LNCaP clone FGC (cell line): ENCODE measurements at places on chromosomes 2 and 18.

- DNase-seq, result no peak
Observed at GRCh38 chr2:49367003-49367402, 212.7 kb upstream of the FSHR start.

GRCh38 chr2:227125506-227125905 lies 38.5 kb downstream of the COL4A4 start:
- DNase-seq, result no peak

GRCh38 chr2:101251844-101252407 lies 760 bp upstream of the CNOT11 start:
- DNase-seq, result peak; percentile 59

DNA sequence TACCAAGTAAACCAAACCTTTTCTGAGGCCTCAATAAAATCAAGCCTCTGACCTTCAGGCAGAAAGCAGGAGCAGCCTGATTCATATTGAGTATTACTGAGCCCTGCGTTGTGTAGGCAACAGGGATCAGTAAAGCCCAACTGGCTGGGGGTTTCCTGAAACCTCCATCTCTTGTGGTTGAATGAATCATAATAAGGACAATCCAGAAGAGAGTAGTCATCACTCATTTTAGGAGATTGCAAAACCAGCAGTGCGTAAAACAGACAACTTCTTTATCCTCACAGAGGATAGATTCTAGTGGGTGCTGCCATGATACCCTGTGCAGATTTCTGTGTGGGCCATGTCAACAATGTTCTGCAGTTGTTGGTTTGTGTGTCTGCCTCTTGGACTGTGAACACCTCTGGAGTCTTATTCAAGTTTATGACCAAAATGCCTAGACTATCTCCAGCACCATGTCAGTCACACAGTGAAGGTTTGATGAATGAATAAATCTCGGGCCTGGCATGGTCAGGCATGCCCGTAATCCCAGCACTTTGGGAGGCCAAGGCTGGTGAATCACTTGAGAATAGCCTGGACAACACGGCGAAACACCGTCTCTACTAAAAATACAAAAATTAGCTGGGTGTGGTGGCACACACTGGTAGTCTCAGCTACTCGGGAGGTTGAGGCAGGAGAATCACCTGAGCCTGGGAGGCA lies 51.8 kb upstream of the RAB27B start:
- no peak for DNase-seq

GRCh38 chr2:206555721-206556120 lies 86.6 kb upstream of the FAM237A start:
- no peak for DNase-seq

DNA sequence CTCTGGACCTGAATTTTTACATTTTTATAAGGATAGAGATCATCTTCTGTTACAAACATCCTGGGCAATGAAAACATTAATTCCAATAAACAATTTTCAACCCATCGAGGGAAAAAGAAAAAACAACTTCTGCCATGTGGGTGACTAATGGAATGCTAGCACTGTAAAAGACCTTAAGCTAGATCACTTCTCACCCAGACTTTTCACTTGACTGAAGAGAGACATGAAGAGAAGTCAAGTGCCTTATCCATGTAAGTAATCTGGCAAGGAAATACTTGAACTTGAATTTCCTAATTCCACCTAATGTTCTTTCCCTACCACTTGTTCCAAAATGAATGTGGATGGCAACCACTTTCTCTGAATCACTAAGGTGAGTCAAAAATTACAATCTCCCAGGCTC lies 98.3 kb upstream of the ACVR1C start:
- DNase-seq, result no peak

DNA sequence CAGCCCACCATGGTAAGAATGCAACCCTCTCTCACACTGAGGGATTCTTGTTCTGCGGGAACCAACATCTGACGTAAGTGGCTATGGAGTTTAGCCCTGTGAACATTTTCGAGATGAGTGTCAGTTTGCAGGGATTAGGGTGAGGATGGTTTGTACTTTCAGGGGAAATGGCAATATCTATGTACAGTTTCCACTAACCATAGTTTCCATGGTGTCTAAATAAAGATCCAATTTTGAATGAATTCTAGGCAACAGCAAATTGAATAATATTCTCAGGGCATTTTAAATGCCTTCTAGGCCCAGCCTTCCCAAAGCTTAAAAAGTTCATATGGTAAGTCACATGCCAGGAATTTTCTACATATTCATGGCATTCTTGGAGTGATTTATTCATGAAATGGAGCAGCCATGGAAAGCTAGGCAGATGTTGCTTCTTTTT lies 105.4 kb upstream of the MMADHC start:
- no peak for DNase-seq

DNA sequence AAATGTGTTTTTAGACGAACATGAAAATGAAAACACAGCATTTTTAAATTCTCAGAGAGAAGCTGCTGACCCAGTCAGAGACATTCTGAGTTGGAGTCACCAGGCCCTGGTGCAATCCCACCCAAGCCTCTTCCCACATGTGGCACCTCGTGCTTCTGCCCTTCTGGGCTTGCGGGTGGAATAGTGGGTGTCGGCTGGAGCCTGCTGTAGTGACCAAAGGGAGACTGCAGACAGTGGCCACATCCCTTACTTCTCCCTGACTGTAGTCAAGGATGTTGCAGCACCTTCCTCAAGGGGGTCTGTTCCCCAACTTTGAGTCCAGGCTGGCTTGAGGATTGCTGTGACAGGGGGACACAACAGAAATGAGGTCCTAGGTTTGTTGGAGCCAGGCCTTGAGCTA lies 104.4 kb upstream of the GLI2 start:
- DNase-seq, result no peak

DNA sequence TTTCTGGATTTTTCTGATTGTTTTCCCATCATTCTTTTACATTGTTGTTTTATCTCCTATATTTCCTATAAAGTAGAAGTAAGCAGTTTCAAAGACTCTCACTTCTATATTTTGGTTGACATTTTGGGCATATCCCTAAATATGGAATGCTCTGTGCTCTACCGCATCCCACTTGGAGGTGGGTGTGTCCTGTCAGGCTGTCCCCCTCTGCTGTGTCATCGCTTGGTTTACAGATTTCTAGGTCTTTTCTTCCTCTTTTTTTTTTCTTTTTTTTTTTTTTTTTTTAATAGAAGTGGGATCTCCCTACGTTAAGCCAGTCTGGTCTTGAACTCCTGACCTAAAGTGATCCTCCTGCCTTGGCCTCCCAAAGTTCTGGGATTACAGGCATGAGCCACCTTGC lies 13.3 kb downstream of the DGKD start:
- no peak for DNase-seq

- DNase-seq, result no peak
Observed at GRCh38 chr2:38751596-38752410, 642 bp upstream of the SRSF7 start.

DNA sequence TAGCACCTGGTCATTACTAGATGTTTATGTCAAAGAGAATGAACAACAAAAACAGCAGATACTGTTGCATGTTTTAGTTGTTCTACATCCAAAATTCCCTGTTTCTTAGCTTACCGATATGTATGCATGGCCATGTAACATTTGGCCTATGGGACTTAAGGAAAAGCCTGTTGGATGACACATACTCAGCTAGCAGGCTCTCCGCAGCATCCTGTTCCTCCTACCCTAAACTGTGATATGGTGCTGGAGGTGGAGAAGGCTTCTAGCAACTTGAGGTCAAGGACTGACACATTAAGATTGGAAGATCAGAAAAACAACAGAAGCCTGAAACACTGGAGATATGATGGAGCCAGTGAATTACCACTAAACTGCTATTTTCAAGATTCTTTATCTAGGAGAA lies 537.8 kb downstream of the LRRTM4 start:
- no peak for DNase-seq

GRCh38 chr2:237866101-237866621 lies 6.7 kb downstream of the RAMP1 start:
- no peak for DNase-seq

DNA sequence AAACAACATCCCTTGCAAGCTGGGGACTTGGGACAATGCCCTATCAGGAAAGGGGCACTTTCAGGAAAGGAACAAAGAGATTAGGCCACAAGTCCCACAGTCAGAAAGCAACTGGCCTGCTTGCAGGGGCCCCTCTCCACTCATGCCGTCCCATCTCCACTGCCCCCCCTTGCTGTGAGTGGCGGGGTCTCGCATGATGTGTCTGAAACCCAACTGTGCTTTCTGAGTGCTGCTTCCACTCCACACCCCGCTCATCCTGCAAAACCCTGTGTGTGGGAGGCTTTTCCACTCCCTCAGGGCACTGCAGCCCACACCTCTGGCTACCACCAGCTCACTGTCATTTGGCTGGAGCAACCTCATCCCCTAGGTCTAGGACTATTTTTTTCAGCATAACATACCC lies 7.9 kb downstream of the HS6ST1 start:
- no peak for DNase-seq

DNA sequence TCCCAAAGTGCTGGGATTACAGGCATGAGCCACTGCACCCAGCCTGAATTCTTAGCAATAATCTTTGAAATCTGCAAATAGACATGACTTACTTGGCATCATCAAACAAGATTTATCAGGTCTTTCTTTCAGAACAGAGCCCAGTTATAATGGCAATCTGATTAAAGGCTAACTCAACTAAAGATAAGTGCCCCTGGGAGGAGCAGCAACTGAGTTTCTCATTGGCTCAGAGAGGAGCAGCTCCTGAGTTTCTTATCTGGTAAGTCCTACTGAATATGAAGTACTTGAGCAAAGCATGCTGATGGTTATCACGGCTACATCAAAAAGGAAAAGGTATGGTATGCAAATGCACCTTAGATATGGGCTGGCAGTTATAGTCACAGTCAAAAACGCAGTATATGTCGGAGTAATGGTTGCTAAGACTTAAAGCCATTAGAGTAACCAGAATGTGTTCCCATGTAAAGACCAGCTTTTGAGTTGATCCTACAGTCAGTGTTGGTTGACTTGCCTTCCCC lies 15.0 kb upstream of the AP1S3 start:
- no peak for DNase-seq

GRCh38 chr18:67577386-67577785 lies 60.9 kb upstream of the DSEL start:
- DNase-seq, result no peak

DNA sequence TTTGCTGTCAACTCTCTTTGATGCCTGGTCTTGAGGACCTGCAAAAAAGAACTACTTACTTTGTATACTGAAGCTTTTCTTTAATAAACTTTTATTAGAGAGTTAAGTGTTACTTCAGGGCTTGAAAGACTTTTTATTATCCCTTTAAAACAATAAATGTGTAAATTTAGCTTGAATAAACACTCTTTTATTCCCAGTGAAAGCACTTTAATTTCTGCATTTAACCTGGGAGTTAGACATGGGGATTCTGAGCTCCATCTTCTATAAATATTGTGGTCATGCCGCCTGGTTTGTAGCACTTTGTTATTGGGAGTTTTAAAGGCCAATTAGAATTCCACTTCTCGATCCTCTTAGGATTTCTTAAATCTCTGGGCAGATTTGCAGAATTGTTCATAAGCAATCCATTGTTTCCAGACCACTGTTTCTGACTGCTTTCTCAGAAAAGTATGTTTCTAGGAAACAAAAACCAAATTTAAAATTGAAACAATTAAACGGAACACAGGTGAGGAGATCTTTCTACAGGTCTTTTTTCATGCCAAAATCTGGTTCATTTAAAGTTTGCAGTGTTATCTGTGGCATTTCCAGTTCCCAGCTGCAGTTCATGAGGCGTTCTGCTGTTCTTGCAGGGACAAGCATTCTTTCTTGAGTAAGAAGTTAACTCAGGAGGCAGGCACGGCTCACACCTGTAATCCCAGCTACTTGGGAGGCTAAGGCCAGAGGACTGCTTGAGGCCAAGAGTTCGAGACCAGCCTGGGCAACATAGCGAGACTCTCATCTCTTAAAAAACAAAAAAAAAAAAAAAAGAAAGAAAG lies 18.1 kb upstream of the E2F6 start:
- DNase-seq, result no peak

DNA sequence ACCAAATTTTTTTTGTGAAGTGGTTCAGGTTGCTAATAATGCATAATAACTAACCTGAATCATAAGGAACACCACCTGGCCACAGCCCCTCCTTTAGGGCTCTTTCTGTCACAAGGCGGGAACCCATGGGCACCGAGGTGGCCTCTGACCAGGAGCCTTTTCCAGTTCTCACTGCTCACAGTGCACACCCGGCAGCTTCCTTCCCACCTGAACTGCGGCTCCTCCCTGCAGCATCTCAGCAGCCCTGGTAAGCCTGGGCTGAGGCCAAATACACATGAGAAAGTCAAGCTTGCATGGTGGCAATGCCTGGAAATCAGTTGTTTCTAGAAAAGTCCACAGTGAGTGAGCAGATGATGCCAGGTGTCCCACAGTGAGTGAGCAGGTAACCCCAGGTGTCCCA lies 77.6 kb upstream of the SNTG2 start:
- no peak for DNase-seq

DNA sequence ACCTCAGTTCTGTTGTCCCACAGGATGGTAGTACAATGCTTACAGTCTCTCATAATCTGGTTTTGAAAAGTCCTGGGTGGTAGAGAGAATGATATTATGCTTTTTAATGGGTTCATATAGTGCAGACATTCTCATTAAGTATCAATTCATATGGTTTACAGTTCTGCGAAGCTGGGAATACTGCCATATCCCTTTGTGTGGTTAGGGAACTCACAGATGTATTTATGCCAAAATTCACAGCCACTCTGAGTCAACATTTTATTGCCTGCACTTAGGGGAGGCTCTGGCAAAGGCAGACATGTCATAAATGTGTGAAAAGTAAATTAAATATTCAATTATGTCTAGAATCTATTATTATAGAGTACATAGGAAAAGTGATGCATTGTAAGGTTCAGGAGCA lies 808.2 kb downstream of the SUCLG1 start:
- DNase-seq, result peak; percentile 88

- DNase-seq, result no peak
Observed at GRCh38 chr2:233492078-233492477, 74.5 kb downstream of the USP40 start.

DNA sequence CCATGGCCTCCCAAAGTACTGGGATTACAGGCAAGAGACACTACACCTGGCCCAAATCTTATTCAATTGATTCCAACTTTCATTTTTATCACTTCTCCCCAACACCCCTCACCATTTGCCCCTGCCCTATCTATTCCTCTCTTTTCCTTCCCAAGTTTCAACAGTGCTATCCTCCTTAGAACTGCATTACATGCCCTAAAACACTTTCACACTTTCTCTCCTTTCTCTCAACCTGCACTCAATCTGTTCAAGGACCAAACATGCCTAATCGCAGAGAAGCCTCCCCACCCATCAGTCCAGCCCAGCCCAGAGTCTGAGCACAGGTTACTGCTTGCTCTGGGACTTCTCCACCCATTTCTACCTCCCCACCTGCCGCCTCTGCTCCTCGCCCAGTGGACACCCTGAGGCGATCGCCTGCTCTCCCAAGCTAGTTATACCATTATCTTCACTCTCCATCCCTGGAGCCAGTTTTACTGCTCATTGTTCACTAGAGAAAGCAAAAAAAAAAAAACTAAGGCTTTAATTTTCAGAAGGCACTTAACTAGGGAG lies 23.7 kb upstream of the DSG1 start:
- no peak for DNase-seq

GRCh38 chr18:4821801-4822200 lies 366.7 kb upstream of the DLGAP1 start:
- no peak for DNase-seq

- DNase-seq, result no peak
Observed at GRCh38 chr2:73283545-73284295, 558 bp downstream of the FBXO41 start.
